ENCODE measurements at places on chromosomes 7 and 10.

GRCh38 chr7:133863362-133864061 lies 263.6 kb upstream of the LRGUK start:
- no peak for DNase-seq

DNA sequence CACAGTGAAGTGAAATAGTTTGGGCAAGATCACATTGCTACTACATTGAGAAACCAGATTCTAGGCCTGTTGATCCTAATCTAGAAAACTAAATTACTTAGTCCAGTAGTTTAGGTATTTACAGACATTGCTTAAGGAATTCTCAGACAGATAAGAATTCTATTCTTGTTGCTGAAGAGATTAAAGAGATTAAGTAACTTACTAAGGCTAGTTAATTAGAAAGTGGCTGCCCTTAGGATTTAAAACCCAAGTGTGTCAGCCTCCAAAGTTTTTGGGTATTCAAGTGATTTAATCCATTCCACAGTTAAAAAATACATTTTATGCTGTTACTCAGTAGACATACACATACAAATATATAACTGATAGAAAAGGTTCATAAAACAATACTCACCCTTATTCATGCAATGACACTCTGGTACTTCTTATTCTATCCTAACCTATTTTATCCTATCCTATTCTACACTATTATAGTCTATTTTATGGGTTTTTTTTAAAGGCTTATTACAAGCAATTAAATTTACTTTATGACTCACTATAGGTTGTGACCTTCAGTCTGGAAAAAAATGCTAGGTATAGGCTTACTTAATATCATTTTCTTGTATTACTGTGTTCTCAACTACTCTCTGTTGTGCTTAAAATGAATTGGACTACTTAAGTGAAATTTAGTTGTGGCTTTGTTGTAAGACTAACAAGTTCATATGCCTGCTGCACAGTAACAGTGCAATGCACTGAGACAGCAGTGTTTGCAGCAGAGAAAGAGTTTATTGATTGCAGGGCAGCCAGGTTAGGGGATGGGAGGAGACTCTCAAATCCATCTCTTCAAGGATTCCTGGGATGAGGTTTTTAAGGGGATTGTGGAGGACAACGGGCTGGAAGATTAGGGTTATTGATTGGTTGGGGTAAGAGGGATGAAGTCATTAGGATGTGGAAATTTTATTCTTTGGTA lies 10.7 kb downstream of the SPAM1 start:
- DNase-seq: no peak

DNA sequence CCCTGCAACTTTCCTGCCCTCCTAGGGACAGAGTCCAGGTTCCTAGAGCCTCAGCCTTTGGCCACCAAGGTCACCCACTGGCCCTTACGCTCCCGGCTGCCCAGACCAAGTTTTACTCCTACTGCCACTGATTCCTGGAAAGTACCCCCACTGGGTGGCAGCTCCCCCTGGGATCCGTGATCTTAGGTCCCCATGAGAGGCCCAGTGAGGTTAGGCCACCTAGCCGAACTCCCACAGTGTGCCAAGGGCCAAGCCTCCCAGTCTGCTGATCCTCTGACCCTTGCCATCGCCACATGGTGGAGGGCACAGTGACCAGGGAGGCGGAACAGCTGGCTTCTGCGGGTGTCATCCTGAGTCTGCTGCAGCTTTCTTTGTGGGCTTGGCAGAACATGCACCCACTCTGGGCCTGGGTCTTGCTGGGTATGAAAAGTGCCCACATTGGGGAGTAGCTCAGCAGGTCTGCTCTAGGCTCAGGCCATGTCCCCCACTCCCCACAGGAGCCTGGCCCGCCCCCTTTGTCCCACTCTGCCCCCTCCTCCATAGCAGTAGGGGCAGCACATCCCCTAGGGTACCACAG lies 40.5 kb upstream of the PPIF start:
- no peak for DNase-seq

- no peak for DNase-seq
Measured at GRCh38 chr10:33216661-33217427, 117.6 kb downstream of the NRP1 start.

GRCh38 chr10:58818900-58819299 lies 306.2 kb downstream of the BICC1 start:
- DNase-seq: no peak

GRCh38 chr7:46577394-46577793 lies 656.3 kb upstream of the IGFBP3 start:
- DNase-seq: no peak

DNA sequence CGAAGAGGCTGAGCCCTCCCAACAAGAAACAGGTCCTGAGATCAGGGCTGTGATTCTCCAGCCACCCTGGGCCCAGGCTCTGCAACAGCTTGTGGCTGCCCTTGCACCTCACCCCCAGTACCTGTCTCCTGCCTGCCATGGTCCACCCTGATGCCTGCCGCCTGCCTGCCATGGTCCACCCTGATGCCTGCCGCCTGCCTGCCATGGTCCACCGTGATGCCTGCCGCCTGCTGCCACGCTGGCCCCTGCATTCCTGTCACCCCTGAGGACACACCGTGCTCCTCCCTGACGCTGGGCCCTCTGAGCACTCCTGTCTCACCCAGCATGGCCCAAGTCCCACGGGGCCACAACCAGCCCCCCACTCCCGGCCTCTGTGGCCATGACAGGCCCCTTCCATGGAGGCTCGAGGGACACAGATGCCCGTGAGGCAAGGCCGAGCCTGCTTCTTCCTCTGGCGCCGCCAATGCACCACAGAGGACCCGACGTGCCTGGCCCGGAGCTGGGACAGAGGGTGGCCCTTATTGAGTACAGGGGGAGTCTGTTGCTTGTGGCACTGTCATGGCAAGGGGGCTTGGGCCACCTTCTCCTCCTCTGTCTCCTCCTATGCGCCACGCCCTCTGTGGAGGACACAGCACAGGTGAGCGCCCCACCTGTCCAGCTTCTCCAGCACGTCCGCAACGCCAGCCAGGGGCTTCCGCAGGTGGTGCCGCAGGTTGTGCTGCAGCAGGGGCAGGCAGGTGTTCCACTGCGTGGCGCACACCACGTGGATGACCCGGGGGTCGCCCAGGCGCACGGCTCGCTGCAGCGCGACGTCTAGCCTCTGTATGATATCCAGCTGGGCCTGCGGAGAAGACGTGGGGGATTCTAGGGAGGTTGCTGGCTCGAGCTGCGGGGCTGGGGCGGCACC lies 18.1 kb downstream of the CFAP46 start:
- DNase-seq: no peak

DNA sequence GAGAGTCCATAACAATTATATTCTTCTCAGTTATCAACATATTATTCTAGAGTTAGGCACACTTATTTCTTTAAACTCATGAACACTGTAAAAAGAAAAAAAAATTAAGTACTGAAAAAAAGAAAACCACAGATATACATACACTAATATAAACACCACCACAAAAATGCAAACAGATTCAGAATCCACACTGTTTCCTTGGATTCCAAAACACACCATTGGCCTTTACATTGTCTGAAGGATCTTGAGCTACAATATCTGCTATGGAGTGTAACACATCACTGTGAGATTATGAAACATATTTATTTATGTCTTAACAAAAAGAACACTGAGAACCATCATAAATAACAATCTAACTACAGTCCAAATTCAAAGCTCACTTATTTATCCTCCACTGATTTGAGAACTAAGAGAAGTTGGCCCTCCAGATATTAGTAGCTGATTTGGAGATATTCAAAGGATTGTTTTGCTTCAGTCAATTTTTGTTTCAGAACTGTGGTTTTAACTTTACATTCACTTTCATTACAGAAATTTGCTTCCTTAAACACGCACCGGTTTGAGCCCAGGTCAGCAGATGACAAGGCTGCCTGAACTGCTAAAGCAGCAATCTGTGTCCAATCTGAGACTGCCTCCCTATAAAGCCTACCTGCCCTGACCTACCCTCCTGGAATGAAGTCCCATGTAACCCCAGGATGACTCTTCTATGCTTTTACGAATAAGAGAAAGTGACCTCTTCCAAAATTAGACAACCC lies 47.0 kb upstream of the CDK1 start:
- DNase-seq: no peak

DNA sequence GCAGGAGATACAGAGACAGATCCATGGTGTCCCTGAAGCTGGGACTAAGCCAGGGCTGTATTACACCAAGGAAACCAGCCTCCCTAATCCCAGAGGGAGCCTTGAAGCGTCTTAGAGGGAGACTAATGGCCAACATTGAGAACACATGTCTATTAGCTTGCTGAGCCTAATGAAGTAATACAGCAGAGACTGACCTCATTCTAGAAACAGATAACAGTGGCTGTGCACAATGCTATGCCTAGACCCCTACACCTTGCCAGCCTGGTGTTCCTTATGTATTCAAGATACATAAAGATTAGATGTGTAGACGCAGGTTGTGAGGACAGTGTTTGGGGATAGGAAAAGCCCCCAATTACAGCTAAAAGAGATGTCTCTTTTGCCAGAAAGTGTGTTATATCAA lies 19.1 kb downstream of the GRM8 start:
- DNase-seq: no peak

DNA sequence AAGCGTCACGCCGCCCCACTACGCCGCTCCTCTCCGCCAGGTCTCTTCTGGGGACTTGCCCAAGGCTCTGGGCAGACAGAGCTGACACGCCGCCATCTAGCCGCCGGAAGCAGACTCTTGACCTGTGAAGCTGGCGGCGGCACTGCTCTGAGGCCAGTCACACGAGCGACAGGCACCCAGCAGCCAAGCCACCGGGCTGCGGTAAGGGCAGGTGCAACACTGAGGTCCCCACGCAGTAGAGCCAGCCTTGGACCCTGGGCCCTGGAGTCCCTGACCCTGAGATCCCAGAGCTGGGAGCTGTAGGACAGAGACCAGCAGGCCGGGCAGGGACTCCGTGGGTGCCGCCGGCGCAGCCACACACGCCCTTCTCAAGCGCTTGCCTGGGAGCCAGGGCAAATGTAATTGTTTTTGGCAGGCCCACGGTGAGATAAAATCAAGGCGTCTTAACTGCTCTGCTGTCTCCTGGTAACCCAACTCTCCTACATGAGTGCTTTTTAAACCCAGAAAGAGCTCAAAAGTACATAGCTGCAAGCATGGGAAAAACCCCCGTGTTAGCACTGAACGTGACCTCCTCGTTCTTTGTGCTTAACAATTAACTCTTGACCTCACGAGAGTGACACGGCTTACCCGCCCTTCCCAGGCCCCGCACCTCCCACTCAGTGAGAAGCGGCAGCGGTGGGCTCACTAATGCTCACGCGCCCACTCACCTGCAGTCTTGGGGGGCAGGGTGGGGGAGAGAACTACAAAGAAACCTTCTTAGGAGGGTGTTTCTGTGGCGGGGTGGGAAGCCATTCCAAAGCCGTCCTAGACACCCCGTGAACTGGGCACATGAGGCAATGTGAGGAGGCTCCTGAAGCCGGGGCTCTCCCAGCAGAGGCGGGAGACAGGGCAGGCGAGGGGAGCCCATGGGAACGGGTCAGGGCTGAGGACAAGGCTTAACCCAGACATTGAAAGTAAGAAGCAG lies 8.5 kb downstream of the GPER1 start:
- DNase-seq: no peak

- DNase-seq: no peak
Measured at GRCh38 chr7:156274557-156274956, 366.0 kb upstream of the RNF32 start.

GRCh38 chr10:111249925-111250324 lies 173.1 kb downstream of the ADRA2A start:
- DNase-seq: no peak

GRCh38 chr7:124575176-124575575 lies 190.4 kb downstream of the GPR37 start:
- DNase-seq: no peak

GRCh38 chr7:105975770-105976417 lies 12.8 kb downstream of the CDHR3 start:
- no peak for DNase-seq

DNA sequence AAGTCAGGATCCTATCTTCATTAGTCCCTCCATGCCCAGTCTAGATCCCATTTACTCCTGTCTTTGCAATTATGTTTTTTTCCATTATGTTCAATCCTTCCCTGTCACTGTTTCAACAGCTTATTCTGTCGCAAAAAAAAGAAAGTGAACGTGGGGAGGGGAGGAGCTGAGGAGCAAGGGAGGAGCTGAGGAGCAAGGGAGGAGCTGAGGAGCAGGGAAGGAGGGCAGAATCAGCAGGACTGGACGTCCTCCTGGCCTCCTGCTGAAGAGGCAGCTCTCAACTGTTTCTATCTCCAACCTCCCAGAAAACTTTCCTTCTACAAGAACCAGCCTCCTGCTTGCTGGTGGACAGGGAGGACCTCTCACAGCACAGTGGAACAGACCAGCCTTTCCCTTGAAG lies 26.0 kb downstream of the LARP4B start:
- no peak for DNase-seq

DNA sequence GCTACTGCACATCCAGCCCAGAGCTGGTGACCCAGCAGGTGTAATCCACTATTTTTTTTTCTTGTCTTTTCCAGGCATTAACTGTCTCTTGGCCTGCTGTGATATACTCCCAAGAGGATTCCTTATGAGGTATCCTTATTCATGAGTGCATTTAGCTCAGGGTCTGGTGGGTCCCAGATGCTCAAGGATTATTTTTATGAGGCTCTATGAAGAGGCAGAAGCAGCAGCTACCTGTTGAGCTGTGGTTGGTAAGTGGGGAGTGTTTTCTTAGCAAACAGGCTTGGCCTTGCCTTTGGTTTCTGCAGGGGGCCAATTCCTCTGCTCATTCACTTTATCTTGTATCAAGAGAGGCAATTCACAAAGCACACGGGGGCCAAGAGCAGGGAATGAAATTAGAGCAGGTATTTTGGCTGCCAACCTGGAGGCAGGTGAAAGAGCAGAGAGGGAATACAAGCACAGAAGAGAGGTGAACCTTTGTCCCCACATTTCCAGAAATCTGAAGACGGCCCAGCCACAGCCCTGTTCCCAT lies 221.6 kb downstream of the TMEM178B start:
- no peak for DNase-seq

DNA sequence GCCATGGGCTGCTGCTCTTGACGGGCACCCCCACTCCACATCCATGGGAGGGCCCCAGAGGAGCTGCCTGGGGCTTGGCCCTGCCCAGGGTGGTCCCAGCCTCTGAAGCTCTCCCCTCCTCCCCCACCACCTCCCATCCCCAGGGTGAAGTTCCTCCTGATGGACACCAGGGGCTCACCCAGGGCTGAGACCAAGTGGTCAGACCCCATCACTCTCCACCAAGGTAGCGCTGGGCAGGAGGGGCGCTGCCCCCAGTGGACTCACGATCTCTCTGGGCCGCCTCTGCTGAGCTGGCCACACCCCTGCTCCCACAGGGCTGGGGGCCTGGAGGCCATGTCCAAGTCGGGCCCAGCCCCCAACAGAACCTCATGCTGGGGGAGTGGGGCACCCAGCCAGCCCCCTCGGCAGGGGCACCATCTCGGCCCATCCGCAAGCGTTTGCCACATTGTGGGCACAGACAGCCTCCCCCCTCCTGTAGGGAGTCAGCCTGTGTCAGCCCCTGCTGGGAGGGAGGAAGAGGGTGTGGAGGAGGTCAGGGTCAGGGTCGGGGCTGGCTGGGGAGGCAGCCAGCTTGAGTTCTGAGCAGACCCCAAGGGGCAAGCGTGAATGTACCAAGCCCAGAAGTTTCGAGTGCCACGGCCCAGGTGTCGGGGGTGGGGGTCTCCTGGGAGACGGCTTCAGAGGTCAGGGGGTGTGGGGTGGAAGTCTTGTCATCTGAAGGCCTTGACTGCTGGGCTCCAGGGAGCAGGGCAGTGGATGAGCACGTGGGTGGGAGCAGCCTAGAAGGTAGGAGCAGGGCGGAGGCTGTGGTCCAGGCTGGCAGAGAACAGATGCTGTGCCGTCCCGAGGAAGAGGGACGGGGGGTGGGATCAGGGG lies 2.8 kb downstream of the UPK3B start:
- no peak for DNase-seq

GRCh38 chr7:3892686-3893085 lies 591.6 kb downstream of the SDK1 start:
- no peak for DNase-seq

- no peak for DNase-seq
Measured at GRCh38 chr10:98074315-98074911, 44.0 kb upstream of the CRTAC1 start.

Measured in activated CD4-positive, CD25-positive, alpha-beta regulatory T cell (primary cell).